ENCODE measurements at places on chromosomes 12 and 14.
A peak's percentile ranks its signal among the peaks of the same experiment; 100 is the strongest.

DNA sequence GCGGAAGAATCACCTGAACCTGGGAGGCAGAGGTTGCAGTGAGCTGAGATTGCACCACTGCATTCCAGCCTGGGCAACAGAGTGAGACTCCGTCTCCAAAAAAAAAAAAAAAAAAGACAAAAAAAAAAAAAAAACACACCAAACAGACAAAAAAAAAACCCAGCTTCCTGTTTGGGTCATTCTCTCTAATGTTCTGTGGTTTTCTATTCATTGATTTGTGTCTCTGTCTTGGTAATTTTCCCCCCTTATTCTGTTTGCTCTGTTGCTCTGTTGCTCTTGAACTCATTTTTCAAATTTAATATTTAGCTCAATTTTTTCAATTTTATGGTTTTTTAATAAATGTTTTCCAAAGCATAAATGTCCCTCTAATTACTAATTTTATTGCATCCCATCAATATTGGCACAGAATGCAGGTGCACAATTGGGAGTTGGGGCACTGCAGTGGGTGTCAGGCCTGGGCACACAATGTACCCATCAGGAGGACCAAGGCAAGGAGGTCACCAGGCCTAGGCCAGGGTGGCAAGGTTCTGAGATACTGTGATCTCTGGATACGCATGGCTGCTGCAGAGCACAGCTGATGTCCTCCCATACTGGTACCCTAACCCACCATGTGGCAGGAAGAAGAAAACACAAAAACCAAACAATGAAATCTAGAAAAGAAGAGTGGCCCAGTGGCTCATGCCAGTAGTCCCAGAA is 8.0 kb upstream of the GNPTAB start:
- H3K4me1 ChIP-seq: no peaks in the 10 kb centered on the region
- no peaks in the 10 kb centered on the region for H3K36me3 ChIP-seq
- no peak for DNase-seq
- no peak overlapping the region for H3K4me3 ChIP-seq
- H3K27me3 ChIP-seq: no peaks in the 10 kb centered on the region
- H3K27ac ChIP-seq: no peak overlapping the region

GRCh38 chr14:24428628-24429394 is 657 bp downstream of the CBLN3 start:
- peak overlapping the region; percentile 76 for H3K4me3 ChIP-seq
- no peaks in the 10 kb centered on the region for H3K36me3 ChIP-seq
- DNase-seq: no peak
- peak overlapping the region; percentile 85 for H3K27ac ChIP-seq
- H3K27me3 ChIP-seq: no peaks in the 10 kb centered on the region
- H3K4me1 ChIP-seq: peaks cover 22% of the 10 kb centered on the region

DNA sequence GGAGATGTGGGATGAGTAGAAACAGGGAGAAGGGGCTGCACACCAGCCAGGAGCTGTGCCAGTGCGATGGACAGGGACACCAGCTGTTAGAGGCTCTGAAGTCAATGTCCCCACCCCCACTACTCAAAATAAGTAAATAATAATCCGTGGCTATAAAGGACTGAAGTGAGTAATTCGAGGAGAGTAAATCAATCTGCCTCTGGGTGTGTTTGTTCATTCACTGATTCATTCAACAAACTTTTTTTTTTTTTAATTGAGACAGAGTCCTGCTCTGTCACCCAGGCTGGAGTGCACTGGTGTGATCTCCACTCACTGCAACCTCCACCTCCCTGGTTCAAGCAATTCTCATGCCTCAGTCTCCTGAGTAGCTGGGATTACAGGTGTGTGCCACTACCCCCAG is 363.6 kb downstream of the TMEM132D start:
- H3K27ac ChIP-seq: no peak overlapping the region
- H3K4me1 ChIP-seq: no peaks in the 10 kb centered on the region
- H3K36me3 ChIP-seq: no peaks in the 10 kb centered on the region
- DNase-seq: no peak

- H3K4me1 ChIP-seq: peaks cover 61% of the 10 kb centered on the region
- no peaks in the 10 kb centered on the region for H3K27me3 ChIP-seq
- peak; percentile 25 for DNase-seq
- no peak overlapping the region for H3K4me3 ChIP-seq
- H3K36me3 ChIP-seq: no peaks in the 10 kb centered on the region
- H3K27ac ChIP-seq: peak overlapping the region; percentile 89
Measured at GRCh38 chr14:23436327-23437132, 1.1 kb upstream of the MYH7 start.

DNA sequence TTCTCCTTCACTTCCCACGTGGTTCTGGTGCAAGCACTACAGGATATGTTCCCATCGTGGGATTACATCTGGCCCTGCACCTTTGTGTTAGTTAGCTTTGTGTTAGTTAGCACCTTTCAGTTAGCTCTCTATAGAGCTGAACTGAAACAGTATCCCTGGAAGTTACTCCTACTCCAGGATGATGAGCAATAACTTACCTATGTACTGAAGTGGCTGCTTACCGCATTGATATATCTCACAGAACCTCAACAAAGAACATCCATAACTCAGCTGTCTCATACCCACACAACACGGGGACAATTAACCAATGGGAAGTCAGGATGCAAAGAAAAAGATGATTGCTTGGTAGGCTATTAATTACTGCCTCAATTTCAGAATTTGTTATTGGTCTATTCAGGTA is 146.6 kb downstream of the ASCL4 start:
- H3K4me1 ChIP-seq: no peaks in the 10 kb centered on the region
- no peak overlapping the region for H3K27ac ChIP-seq
- H3K27me3 ChIP-seq: no peaks in the 10 kb centered on the region
- no peak overlapping the region for H3K4me3 ChIP-seq
- DNase-seq: no peak

- H3K36me3 ChIP-seq: no peaks in the 10 kb centered on the region
- no peak overlapping the region for H3K27ac ChIP-seq
- H3K4me3 ChIP-seq: no peak overlapping the region
- no peak for DNase-seq
- peaks cover 10% of the 10 kb centered on the region for H3K4me1 ChIP-seq
- H3K27me3 ChIP-seq: no peaks in the 10 kb centered on the region
Measured at GRCh38 chr12:122845865-122846621, 10.8 kb downstream of the HIP1R start.

GRCh38 chr14:54818201-54819133 is 84.2 kb downstream of the GCH1 start:
- H3K27me3 ChIP-seq: no peaks in the 10 kb centered on the region
- H3K4me1 ChIP-seq: no peaks in the 10 kb centered on the region
- H3K4me3 ChIP-seq: no peak overlapping the region
- H3K27ac ChIP-seq: no peak overlapping the region
- H3K36me3 ChIP-seq: no peaks in the 10 kb centered on the region
- DNase-seq: no peak

DNA sequence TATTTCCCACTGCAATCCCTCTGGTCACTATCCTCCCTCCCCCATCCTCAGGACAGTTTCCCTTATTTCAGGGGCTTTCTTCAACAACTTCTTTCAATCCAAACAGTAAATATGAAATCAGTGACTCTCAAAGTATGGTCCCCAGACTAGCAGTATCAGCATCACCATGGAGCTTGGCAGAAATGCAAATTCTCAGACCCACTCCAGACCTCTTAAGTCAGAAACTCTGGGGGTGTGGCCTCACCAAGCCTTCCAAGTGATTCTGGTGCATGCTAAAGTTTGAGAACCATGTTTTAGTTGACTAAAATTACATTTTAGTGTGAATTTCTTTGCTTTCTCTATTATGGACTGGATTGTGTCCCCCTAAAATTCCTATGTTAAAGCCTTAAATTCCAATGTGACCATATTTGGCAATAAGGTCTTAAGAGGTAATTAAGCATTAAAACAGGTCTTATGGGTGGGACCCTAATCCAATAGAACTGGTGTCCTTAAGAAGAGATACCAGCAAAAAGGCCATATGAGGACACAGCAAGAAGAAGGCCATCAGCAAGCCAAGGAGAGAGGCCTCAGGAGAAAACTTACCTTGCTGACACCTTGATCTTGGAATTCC is 23.2 kb downstream of the ATP2B1 start:
- H3K36me3 ChIP-seq: no peaks in the 10 kb centered on the region
- no peak overlapping the region for H3K4me3 ChIP-seq
- peaks cover 16% of the 10 kb centered on the region for H3K4me1 ChIP-seq
- no peaks in the 10 kb centered on the region for H3K27me3 ChIP-seq
- H3K27ac ChIP-seq: no peak overlapping the region
- no peak for DNase-seq

- no peaks in the 10 kb centered on the region for H3K4me1 ChIP-seq
- H3K4me3 ChIP-seq: no peak overlapping the region
- no peak overlapping the region for H3K27ac ChIP-seq
- DNase-seq: no peak
- no peaks in the 10 kb centered on the region for H3K27me3 ChIP-seq
Measured at GRCh38 chr12:56061982-56062381, 18.0 kb upstream of the ERBB3 start.

GRCh38 chr12:96143392-96143791 is 50.8 kb upstream of the ELK3 start:
- H3K36me3 ChIP-seq: no peaks in the 10 kb centered on the region
- DNase-seq: no peak

- no peaks in the 10 kb centered on the region for H3K4me1 ChIP-seq
- no peaks in the 10 kb centered on the region for H3K27me3 ChIP-seq
- H3K27ac ChIP-seq: no peak overlapping the region
- H3K4me3 ChIP-seq: no peak overlapping the region
- H3K36me3 ChIP-seq: no peaks in the 10 kb centered on the region
Measured at GRCh38 chr14:32244404-32244803, 41.3 kb upstream of the RNU6-8 start.

DNA sequence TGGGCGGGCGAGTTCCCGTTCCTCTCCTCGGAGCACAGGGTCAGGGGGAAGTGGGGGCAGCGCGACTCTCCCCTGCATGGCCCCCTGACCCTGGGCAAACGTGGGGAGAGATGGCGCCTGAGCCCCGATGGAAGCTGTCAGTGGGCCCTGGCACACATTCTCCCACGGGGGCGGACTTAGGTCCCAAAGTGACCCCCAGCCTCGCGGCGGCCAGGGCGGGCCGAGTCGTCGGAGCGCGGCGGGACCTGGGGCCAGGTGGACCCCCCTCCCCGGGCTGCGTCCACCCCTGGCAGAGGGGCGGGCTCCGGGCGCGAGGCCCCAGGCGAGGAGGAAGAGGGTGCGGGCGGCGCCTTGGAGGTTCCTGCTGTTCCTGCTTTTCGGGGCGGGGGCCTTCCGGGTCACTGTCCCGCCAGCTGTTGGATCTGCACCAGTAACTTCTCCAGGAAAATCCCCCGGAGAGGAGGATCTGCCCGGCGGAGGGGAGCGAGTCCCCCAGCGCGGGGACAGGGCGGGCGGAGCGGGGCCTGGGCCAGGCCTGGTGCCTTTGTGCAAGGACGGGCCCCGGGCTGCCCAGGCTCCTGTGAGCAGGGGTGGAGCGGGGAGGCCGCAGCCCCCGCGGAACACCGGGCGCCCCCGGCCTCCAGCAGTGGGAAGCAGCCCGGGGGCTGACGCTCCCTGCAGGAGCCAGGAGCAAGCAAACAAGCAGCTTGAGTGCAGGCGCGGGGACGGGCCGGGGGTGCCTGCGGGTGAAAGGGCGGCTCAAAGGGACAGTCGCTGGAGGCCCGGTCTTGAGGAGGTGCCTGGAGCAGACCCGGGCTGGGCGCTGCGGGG is 15.3 kb downstream of the TNFAIP2 start:
- peaks cover 2% of the 10 kb centered on the region for H3K4me1 ChIP-seq
- no peaks in the 10 kb centered on the region for H3K27me3 ChIP-seq
- DNase-seq: no peak

- DNase-seq: no peak
- no peak overlapping the region for H3K4me3 ChIP-seq
- no peaks in the 10 kb centered on the region for H3K36me3 ChIP-seq
- H3K4me1 ChIP-seq: peaks cover 17% of the 10 kb centered on the region
- H3K27me3 ChIP-seq: no peaks in the 10 kb centered on the region
- no peak overlapping the region for H3K27ac ChIP-seq
Measured at GRCh38 chr12:89529738-89530137, 3.9 kb upstream of the POC1B start.

- H3K36me3 ChIP-seq: no peaks in the 10 kb centered on the region
- H3K4me1 ChIP-seq: peaks cover 15% of the 10 kb centered on the region
- H3K4me3 ChIP-seq: no peak overlapping the region
- no peaks in the 10 kb centered on the region for H3K27me3 ChIP-seq
- DNase-seq: no peak
Measured at GRCh38 chr12:64081008-64081404, 141.1 kb downstream of the KICS2 start.

GRCh38 chr14:81178063-81178462 is 42.7 kb downstream of the GTF2A1 start:
- no peaks in the 10 kb centered on the region for H3K36me3 ChIP-seq
- no peak overlapping the region for H3K4me3 ChIP-seq
- DNase-seq: no peak

DNA sequence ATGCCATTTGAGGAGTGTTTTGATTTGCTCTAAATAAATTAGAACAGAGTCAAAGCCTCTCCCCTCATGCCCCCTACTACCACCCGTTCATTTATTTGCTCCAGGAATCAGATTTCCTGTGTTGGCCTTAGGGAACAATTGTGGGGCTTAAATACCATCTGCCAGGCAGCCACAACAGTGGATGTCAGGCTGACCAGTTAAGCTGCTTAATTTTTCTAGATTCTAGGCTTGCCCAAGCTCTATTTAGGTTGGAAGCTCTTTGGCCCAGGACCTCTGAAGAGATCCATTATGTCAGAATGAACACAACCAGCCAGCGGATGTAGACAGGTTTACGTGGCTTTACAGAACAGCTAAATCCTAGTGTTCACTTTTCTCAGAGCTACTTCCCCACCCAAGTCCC is 1.0 kb upstream of the TIMELESS start:
- H3K4me1 ChIP-seq: peaks cover 8% of the 10 kb centered on the region
- DNase-seq: no peak

DNA sequence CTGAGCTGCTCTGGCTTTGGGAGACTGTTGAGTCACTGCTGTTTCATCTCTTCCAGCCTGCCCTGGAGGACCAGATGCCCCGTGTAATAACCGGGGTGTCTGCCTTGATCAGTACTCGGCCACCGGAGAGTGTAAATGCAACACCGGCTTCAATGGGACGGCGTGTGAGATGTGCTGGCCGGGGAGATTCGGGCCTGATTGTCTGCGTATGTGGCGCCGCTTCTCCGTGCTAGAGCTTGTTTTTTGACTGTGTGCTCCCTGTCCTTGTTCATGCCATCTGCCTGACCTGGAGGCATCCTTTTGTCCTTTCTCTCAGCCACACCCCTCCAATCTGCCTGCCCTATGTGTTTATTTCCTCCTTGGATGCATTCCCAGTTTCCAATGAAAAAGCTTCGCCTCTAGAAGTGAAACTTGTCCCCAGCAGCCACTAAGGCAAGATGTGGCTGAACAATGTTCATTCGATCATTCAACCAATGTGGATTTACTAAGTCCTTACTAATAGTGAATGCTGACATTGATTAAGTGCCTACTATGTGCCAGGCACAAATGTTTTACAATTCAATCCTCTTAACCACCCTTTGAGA is 98.6 kb downstream of the NT5DC3 start:
- no peak overlapping the region for H3K27ac ChIP-seq
- no peaks in the 10 kb centered on the region for H3K36me3 ChIP-seq
- H3K4me1 ChIP-seq: no peaks in the 10 kb centered on the region
- H3K27me3 ChIP-seq: no peaks in the 10 kb centered on the region
- H3K4me3 ChIP-seq: no peak overlapping the region
- no peak for DNase-seq

- peak overlapping the region; percentile 82 for H3K27ac ChIP-seq
- H3K27me3 ChIP-seq: no peaks in the 10 kb centered on the region
- DNase-seq: peak; percentile 75
Measured at GRCh38 chr12:1668833-1669543, 21.9 kb upstream of the ADIPOR2 start.
